ENCODE measurements at places on chromosomes 5 and 9.
A peak's percentile ranks its signal among the peaks of the same experiment; 100 is the strongest.

DNA sequence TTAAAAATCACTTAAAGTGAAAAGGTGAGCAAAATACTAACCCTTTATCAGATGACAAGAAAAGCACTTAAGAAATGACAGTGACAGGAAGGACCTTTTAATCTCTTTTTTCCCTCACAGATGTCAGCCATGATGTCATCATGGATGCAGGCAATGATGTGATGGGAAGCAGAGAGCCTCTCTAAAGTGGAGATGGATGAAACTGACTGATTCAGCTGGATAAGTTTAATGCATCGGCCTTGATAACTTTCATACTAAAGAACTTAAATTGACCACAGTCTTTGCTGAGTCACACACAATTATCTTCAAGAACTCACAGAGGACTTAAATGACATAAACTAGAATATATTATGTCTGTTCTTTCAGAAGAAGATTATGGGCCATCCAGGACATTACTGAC is 153.2 kb upstream of the FGF10 start:
- H3K4me1 ChIP-seq, result no peaks in the 10 kb centered on the region
- H3K4me3 ChIP-seq, result no peak overlapping the region
- DNase-seq, result no peak
- no peak overlapping the region for H3K27ac ChIP-seq
- H3K27me3 ChIP-seq, result no peaks in the 10 kb centered on the region
- no peaks in the 10 kb centered on the region for H3K36me3 ChIP-seq

GRCh38 chr5:7871653-7872052 is 2.7 kb downstream of the MTRR start:
- H3K27me3 ChIP-seq, result no peaks in the 10 kb centered on the region
- H3K4me1 ChIP-seq, result peaks cover 28% of the 10 kb centered on the region
- H3K27ac ChIP-seq, result no peak overlapping the region
- no peaks in the 10 kb centered on the region for H3K36me3 ChIP-seq
- DNase-seq, result no peak

- no peak overlapping the region for H3K4me3 ChIP-seq
- no peaks in the 10 kb centered on the region for H3K27me3 ChIP-seq
- H3K36me3 ChIP-seq, result no peaks in the 10 kb centered on the region
- no peak overlapping the region for H3K27ac ChIP-seq
- no peaks in the 10 kb centered on the region for H3K4me1 ChIP-seq
Measured at GRCh38 chr9:110830495-110830894, 161.9 kb downstream of the MUSK start.

- no peaks in the 10 kb centered on the region for H3K36me3 ChIP-seq
- no peaks in the 10 kb centered on the region for H3K4me1 ChIP-seq
- DNase-seq, result no peak
- H3K27ac ChIP-seq, result no peak overlapping the region
- no peak overlapping the region for H3K4me3 ChIP-seq
- no peaks in the 10 kb centered on the region for H3K27me3 ChIP-seq
Measured at GRCh38 chr5:19853616-19854240, 134.3 kb downstream of the CDH18 start.

DNA sequence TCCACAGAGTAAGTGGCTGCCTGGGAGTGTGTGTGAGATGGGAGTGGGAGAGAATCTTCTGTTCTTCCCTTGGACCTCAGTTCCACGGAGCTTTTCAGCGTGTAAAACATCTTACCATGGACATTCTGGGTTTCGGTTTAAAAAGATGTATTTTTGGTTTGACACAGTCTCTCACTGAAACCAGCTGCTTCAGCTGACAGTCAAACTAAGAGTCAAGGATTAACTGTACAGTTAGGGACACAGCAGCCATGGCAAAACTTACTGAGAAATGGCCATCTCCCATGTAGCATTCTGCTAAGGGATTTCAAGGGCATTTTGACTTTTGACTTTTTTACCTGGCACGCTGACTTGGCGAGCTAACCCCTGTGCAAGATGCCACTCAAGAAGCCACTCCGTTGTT is 93.8 kb upstream of the IL12B start:
- no peak overlapping the region for H3K4me3 ChIP-seq
- H3K27me3 ChIP-seq, result no peaks in the 10 kb centered on the region
- H3K27ac ChIP-seq, result no peak overlapping the region
- no peaks in the 10 kb centered on the region for H3K36me3 ChIP-seq
- no peak for DNase-seq

DNA sequence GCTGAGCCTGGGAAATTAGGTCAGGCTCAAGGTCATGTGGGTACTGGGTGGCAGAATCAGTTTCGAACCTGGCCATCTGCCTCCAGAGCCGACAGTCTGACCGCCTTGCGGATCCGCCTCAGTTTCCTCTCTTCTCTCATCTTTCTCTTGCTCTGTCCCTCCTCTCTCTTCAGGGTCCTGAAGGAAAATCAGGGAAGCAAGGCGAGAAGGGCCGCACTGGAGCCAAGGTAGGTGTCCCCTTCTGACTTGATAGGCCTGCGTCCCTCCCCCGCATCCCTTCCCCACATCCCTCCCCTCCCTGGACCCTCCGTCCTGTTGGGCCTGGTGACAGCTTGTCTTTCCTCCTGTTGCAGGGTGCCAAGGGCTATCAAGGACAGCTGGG is 40.8 kb upstream of the ORM1 start:
- H3K27ac ChIP-seq, result peak overlapping the region; percentile 68
- H3K4me3 ChIP-seq, result no peak overlapping the region
- H3K36me3 ChIP-seq, result no peaks in the 10 kb centered on the region
- no peak for DNase-seq
- peaks cover 37% of the 10 kb centered on the region for H3K4me1 ChIP-seq

DNA sequence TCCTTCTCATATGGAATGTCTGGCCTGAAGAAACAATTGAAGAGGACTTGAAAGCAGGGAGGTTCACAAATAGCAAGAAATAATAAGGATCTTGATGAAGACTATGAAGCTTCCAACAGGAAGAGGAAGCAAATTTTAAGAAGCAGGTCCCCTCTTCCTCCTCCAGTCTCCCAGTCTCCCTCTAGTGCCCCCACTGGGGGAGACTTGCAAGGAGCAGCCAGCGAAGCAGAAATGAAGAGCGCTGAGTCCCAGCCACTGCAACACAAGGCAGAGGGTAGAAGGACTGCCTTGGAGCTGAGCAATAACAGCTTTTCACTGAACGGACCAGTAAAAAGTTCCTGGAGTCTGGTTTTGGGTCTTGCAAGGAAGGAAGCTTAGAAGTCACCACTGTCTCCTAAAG is 32.6 kb upstream of the ACO1 start:
- H3K27ac ChIP-seq, result no peak overlapping the region
- DNase-seq, result no peak
- no peak overlapping the region for H3K4me3 ChIP-seq
- H3K36me3 ChIP-seq, result no peaks in the 10 kb centered on the region

- H3K36me3 ChIP-seq, result no peaks in the 10 kb centered on the region
- H3K27me3 ChIP-seq, result no peaks in the 10 kb centered on the region
- H3K27ac ChIP-seq, result no peak overlapping the region
- DNase-seq, result no peak
- H3K4me3 ChIP-seq, result no peak overlapping the region
Measured at GRCh38 chr5:90334741-90335140, 74.8 kb downstream of the CETN3 start.

DNA sequence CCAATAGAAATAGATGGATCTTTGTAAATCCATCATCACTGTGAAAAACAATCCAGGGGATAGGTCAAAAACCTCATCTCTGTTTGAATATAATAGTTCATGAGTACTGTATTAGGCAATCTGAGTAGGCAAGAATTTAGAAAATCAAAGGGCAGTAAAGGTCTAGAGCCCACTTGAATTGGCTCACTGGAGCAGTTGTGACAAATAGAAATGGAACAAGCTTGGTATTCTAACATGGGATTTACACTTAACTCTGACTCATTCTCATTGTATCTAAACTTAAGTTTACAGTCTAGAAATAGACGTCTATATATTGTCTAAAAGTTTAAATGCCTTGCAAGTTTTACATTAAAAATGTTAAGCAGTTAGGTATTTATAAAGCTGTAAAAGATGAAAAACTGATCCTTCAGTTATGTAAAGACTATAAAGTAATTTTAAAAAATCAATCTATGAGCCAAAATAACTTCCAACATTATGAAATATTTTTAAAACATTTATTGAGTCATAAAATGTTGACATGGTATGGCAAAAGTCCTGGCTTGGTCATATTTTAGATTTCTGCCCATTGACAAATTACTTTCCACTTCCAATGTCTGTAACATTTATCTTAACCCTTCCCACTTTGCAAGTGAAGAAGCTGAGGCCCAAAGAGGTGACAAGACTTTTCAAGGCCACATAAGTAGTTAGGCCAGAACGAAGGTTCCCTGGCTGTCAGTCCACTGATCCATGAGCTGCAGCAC is 203.7 kb upstream of the NREP start:
- DNase-seq, result no peak
- H3K27me3 ChIP-seq, result no peaks in the 10 kb centered on the region
- H3K27ac ChIP-seq, result no peak overlapping the region

- H3K4me1 ChIP-seq, result no peaks in the 10 kb centered on the region
- no peak for DNase-seq
- H3K27me3 ChIP-seq, result no peaks in the 10 kb centered on the region
- H3K4me3 ChIP-seq, result no peak overlapping the region
Measured at GRCh38 chr5:145360936-145361335, 474.2 kb downstream of the PRELID2 start.

DNA sequence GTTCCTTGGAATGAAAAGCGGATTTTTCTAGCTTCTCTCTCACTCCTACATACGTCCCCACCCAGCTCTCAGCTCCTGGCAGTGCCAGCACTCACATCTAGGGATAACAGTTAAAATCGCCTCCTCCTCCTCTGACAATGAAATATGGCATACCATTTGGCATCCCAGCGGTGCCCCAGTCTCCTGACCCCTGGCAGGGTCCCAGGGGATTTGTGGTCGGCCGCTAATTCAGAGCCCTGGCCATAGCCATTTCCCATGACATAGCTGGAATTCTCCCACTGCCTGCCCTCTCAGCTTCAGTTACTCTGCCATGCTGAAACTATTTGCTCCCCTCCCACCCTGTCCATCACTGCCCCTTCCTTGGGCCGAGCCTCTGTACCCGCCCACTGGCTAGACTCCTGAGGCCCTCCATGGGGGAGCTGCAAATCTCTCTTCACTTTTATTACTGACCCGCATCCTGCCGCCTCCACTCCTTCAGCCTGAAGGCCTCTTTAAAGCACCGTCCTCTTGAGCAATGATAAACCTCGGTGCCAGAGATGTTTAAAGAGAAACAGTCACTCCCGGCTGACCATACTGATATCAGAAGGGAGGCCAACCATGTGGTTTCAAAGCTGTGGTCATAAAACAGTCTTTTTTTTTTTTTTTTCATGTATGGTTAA is 139.8 kb downstream of the SLIT3 start:
- H3K4me1 ChIP-seq, result peaks cover 34% of the 10 kb centered on the region
- peak; percentile 93 for DNase-seq
- H3K27me3 ChIP-seq, result no peaks in the 10 kb centered on the region
- H3K36me3 ChIP-seq, result no peaks in the 10 kb centered on the region
- no peak overlapping the region for H3K4me3 ChIP-seq

- no peak overlapping the region for H3K27ac ChIP-seq
- H3K36me3 ChIP-seq, result no peaks in the 10 kb centered on the region
- no peak for DNase-seq
- no peak overlapping the region for H3K4me3 ChIP-seq
- H3K4me1 ChIP-seq, result no peaks in the 10 kb centered on the region
Measured at GRCh38 chr5:100694100-100694499, 158.9 kb downstream of the FAM174A start.

DNA sequence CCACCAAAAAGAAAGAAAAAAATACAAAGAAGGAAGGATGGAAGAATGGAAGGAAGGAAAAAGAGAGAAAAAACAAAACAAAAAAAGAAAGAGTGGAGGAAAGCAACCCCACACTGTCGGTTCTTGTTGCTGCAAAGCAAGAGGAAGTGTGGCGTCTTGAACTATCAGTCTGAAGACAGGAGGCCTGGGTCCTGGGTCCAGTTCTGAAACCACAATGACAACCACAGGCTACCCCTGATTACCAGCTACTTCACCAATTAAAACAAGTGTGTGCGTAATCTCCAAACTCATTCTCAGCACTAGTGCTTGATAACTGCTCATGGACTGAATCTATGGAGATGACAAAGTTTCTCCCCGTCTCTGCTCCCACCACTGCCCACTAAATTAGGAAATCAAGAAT is 93.7 kb downstream of the RASEF start:
- no peaks in the 10 kb centered on the region for H3K4me1 ChIP-seq
- no peak overlapping the region for H3K4me3 ChIP-seq
- H3K27me3 ChIP-seq, result no peaks in the 10 kb centered on the region
- DNase-seq, result no peak

DNA sequence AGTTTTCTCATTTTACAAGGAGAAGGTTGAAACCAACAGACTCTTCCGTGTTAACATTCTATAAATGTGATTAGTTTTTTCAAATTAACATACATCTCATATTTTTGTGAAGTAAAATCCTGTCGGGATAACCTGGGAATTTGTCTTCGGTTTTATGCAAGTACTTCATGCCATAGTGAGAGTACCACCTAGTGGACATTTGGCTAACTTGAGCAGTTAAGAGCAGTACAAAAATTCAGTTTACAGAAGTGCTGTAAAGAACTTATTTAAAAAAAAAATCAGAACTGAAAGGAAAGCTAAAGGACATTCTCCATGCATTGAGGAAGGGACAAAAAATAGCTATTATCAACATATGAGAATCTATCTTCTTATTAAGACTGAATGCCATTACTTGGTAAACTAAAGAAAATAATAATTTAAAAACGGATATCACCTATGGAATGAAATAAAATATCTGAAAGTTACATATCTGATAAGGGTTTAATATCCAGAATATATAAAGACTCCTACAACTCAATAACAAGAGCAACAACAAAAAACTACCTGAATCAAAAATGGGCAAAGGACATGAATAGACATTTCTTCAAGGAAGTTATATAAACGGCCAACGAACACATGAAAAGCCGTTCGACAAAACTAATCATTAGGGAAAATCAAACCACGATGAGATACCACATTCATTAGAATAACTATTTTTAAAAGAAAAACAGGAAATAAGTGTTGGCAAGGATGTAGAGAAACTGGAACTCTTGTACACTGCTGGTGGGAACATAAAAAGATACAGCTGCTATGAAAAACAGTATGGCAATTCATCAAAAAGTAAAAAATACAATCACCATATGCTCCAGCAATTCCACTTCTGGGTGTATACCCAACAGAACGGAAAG is 117.0 kb upstream of the GNA14 start:
- no peak overlapping the region for H3K4me3 ChIP-seq
- no peaks in the 10 kb centered on the region for H3K27me3 ChIP-seq
- no peak for DNase-seq
- H3K36me3 ChIP-seq, result no peaks in the 10 kb centered on the region

- H3K27ac ChIP-seq, result no peak overlapping the region
- H3K4me3 ChIP-seq, result no peak overlapping the region
- no peaks in the 10 kb centered on the region for H3K27me3 ChIP-seq
- H3K36me3 ChIP-seq, result no peaks in the 10 kb centered on the region
- peaks cover 5% of the 10 kb centered on the region for H3K4me1 ChIP-seq
Measured at GRCh38 chr9:94631599-94631998, 7.7 kb downstream of the FBP1 start.

Data from vagina (tissue), 2 donors.